Nasal cavity respiratory epithelium epithelial cell of viscerocranial mucosa (primary cell): ENCODE measurements at places on chromosomes 5 and 9. TPM values are rescaled to one million over a fixed set of nuclear protein-coding genes. Genes with fewer than 3 reads are reported as not detected.

Gene GABRA1
- total RNA-seq: not detected in 2 replicates

Gene LSM11
- 3.8 and 4.1 TPM in 2 replicates for total RNA-seq

Gene ZNF483
- 0.78 and 1.4 TPM in 2 replicates for total RNA-seq

Gene F2RL1
- 44.5 and 59.1 TPM in 2 replicates for total RNA-seq

Gene GIN1
- 6.5 and 9.5 TPM in 2 replicates for total RNA-seq

Gene IL5
- not detected in 2 replicates for total RNA-seq

Gene NIPAL4
- total RNA-seq: 15.0 and 39.0 TPM in 2 replicates

Gene THBS4
- 0.68 and 1.00 TPM in 2 replicates for total RNA-seq

Gene BRD9
- 25.6 and 41.8 TPM in 2 replicates for total RNA-seq

Gene CACFD1
- 4.8 and 10.8 TPM in 2 replicates for total RNA-seq

Gene NAIP
- 0.34 and 0.78 TPM in 2 replicates for total RNA-seq
